Colonic mucosa (tissue), 4 donors: ENCODE measurements at places on chromosomes 6 and 20. TPM values are rescaled to one million over a fixed set of nuclear protein-coding genes. Genes with fewer than 3 reads are reported as not detected.
A peak's percentile ranks its signal among the peaks of the same experiment; 100 is the strongest.

GRCh38 chr6:152117156-152118133 lies 310.0 kb downstream of the ESR1 start:
- no peak for DNase-seq
- no peaks in the 10 kb centered on the region for H3K4me1 ChIP-seq
- H3K27me3 ChIP-seq, result no peaks in the 10 kb centered on the region
- no peak overlapping the region for H3K27ac ChIP-seq
- no peak overlapping the region for H3K4me3 ChIP-seq

GRCh38 chr20:40782043-40782368 lies 93.0 kb upstream of the MAFB start:
- no peak overlapping the region for H3K4me3 ChIP-seq
- H3K27me3 ChIP-seq, result no peaks in the 10 kb centered on the region
- H3K27ac ChIP-seq, result no peak overlapping the region
- H3K36me3 ChIP-seq, result no peaks in the 10 kb centered on the region

DNA sequence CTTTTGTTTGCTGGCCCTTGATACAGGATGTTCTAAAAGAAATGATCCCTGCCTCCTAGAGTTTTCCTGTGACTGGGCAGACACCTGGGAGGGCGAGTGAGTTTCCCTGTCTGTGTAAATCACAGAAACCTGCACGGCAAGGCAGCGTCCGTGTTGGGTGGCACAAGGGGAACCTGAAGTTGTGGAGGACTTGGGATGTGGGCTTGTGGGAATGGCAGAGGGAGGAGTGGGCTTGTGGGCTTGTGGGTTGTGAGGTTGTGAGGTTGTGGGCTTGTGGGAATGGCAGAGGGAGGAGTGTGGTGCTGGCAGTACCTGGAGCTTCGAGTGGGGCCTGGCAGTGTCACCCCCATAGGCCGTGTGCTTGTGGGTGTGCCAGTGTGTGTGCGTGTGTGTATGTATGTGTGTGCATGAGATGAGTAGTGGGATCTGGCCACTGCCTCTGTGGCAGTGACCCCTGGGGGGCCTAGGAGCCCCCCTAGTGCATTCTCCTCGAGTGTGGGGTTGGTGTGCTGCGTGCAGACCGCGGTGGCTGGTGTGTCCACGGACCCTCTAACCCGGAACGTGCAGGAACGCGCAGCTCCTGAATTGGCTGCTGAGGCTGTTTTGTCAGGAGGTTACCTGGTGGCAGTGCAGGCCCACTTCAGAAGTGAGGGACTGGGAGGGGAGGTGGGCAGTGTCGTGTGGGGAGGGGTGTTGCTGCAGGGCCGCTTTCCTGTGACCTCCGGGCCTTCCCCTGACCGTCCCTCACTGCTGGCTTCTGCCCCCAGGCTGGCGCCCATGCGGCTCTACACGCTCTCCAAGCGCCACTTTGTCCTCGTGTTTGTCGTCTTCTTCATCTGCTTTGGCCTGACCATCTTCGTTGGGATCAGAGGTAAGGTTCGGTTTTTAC lies 13.0 kb downstream of the TMEM181 start:
- H3K4me3 ChIP-seq, result no peak overlapping the region
- H3K27ac ChIP-seq, result peak overlapping the region; percentile 77
- no peaks in the 10 kb centered on the region for H3K27me3 ChIP-seq
- no peaks in the 10 kb centered on the region for H3K36me3 ChIP-seq
- peaks cover 5% of the 10 kb centered on the region for H3K4me1 ChIP-seq

Gene BANF2
- not detected for total RNA-seq

GRCh38 chr6:140897804-140898573 lies 1234.7 kb upstream of the GJE1 start:
- no peak overlapping the region for H3K4me3 ChIP-seq
- H3K27ac ChIP-seq, result no peak overlapping the region
- no peaks in the 10 kb centered on the region for H3K4me1 ChIP-seq
- H3K36me3 ChIP-seq, result no peaks in the 10 kb centered on the region
- no peaks in the 10 kb centered on the region for H3K27me3 ChIP-seq

Gene CCND3
- 92.3 TPM for total RNA-seq

DNA sequence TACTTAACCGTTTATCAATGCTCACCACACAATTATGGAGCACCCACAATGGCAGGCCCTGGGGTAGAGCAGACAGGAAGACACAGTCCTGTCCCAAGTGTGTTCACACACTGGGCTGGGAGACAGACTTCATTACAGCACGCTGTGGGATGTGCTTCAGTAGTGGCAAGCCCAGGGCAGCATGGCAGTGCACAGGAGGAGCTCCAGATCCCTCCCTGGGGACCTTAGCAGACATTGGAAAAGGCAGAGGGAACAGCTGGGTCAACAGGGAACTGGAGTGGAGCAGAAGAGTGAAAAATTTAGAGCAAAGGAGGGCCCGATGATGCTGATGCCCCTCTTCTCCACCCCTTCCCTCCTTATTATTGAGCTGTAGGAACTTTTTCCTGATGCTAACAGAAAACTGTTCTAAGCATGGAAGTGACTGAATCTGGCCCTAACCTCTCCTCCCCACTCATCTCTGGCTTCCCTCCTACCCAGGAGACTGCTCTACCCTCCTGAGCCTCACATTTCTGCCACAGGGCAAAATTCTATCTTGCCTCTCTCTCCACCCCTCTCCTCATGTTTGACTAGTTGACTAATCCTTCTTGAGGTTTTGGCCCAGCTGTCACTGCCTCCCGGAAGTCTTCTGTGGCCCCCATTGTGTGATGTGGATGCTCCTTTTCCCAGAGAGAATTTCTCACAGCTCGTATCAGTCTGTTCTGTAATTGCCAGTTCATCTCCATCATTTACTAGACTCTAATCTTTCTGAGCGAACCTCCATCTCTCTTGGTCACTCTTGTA lies 41.3 kb upstream of the NOP56 start:
- no peaks in the 10 kb centered on the region for H3K36me3 ChIP-seq
- H3K27ac ChIP-seq, result no peak overlapping the region
- DNase-seq, result no peak

- no peaks in the 10 kb centered on the region for H3K27me3 ChIP-seq
- DNase-seq, result no peak
- no peaks in the 10 kb centered on the region for H3K4me1 ChIP-seq
- no peak overlapping the region for H3K27ac ChIP-seq
Measured at GRCh38 chr20:1456300-1456699, 10.3 kb downstream of the NSFL1C start.

DNA sequence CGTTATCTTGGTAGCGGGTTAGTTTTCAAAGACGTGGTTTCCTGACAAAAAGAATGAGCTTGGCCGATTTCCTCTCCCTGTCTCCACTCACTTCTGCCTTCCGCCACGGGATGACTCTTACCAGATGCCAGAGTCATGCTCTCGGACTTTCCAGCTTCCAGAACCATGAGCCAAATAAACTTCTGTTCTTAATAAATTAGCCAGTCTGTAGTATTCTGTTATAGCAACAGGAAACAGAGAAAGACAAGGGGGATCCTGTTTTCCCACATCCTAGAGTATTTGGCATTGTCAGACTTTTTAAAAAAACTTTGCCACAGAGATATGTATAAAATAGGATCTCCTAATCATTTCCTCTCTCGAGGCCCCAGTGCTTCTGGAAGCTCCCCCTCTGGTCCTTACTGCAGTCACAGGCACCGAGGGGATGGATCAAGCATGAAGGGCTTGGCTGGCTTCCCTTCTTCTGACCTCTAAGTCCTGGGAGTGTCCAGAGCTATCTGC lies 84.9 kb upstream of the NAA20 start:
- no peak for DNase-seq
- H3K4me3 ChIP-seq, result no peak overlapping the region

Gene SUPT3H
- 3.4 TPM for total RNA-seq

DNA sequence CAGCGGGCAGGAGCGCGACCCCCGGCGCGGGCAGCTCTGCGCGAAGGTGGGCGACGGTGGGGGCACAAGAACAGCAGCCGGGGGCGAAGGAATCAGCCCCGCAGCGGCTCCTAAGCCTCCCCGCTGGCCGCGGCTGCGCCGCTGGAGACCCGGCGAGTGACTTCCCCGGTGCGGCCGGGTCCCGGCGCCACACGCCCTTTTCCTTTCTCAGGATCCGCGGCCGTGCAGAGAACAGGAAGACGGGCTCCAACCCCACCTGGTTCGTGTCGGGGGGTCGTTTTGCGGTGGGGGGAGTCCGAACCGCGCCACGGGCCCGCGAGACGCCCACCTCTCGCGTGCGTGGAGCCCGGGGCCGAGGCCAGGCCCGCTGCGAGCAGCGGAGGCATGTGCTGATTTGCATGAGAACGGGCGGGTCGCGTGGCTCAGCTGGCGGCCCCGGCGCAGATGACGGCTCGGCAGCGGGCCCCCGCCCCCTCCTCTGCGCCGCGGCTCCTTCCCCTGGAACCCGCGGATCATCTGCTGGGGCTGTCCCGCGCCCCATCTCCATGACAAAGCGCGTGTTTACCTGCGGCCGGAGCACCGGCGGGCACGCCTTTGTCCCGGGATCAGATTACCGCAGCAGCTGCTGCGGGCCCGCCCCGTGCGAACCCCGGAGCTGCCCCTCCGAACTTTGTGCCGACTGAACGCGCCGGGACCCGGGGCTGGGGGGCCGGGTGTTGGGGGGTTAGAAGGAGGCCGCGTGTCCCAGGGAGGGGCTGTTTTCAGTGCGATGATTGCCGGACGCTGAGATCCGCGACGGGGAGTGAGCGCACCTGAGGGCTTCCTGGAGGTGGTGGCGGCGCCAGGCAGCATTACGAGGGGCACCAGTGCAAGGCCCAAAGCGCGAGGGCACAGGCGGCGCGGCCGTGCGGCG lies 4.9 kb upstream of the DLL1 start:
- DNase-seq, result no peak
- H3K27ac ChIP-seq, result no peak overlapping the region
- H3K27me3 ChIP-seq, result peaks cover 52% of the 10 kb centered on the region
- no peaks in the 10 kb centered on the region for H3K36me3 ChIP-seq
- H3K4me1 ChIP-seq, result peaks cover 7% of the 10 kb centered on the region

Gene POU5F1
- total RNA-seq, result 7.0 TPM

- no peak overlapping the region for H3K27ac ChIP-seq
- H3K36me3 ChIP-seq, result no peaks in the 10 kb centered on the region
- peaks cover 3% of the 10 kb centered on the region for H3K4me1 ChIP-seq
- H3K4me3 ChIP-seq, result no peak overlapping the region
Measured at GRCh38 chr20:64232794-64233193, 22.8 kb upstream of the PCMTD2 start.

Gene ADGRF5
- total RNA-seq, result 3.3 TPM

GRCh38 chr20:61290721-61291120 lies 38.7 kb downstream of the CDH4 start:
- no peak overlapping the region for H3K4me3 ChIP-seq
- no peak overlapping the region for H3K27ac ChIP-seq
- H3K27me3 ChIP-seq, result no peaks in the 10 kb centered on the region
- no peak for DNase-seq
- no peaks in the 10 kb centered on the region for H3K36me3 ChIP-seq
- H3K4me1 ChIP-seq, result no peaks in the 10 kb centered on the region

DNA sequence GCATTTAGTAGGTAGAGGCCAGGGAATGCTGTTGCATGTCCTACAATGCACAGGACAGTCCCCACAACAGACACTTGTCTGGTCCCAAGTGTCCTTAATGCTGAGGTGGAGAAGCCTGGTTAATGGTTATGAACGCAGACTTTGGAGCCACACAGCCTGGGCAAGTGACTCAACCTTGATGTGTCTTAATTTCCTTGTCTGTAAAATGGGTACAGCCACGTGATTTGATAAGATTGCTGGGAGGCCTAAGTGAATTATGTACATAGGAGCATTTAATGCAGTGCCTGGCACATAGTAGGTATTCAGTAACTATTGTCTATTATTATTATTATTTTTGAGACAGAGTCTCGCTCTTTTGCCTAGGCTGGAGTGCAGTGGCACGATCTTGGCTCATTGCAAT lies 11.4 kb downstream of the KCNG1 start:
- no peak overlapping the region for H3K27ac ChIP-seq
- H3K4me1 ChIP-seq, result no peaks in the 10 kb centered on the region
- H3K27me3 ChIP-seq, result no peaks in the 10 kb centered on the region
- DNase-seq, result no peak
- H3K36me3 ChIP-seq, result no peaks in the 10 kb centered on the region

DNA sequence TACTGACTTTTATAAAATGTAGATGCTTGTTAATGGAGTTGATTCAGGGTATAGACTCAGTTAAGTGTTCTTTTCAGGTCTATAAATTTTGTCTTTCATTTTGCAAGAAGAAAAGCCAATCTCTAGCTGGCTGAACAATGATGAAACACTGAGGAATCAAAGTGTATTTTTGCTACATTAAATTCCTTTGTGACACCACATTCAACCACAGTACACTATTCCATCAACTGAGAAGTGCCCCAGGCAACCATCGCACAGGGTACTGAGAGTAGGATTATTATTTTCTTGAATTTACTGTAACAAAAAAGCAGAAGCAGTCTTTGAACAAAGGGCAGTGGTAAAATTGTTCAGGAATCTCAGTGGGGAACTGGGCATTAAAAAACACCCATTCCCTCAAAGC lies 83.6 kb downstream of the PREP start:
- no peak for DNase-seq
- H3K27me3 ChIP-seq, result no peaks in the 10 kb centered on the region
- no peak overlapping the region for H3K4me3 ChIP-seq
- H3K36me3 ChIP-seq, result no peaks in the 10 kb centered on the region
- H3K4me1 ChIP-seq, result no peaks in the 10 kb centered on the region

DNA sequence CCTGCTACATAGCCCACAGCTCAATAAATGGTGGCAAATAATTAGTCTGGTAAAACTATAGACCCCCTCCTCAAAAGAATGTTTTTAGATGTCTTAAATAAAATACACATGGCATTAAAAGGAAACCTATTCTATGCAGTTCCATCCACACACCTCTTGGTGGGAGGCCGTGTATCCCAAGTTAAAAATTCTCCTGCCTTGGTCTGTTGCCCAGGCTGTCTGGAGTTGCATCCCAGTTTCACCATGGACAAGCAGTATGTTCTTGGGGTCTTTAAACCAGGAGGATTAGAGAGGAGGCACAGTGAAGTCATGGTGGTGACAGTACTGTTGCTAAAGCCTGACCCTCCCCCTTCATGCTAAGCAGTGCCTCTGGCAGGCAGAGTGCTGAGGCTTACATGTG lies 95.5 kb downstream of the SULF2 start:
- H3K4me3 ChIP-seq, result no peak overlapping the region
- no peak for DNase-seq
- H3K36me3 ChIP-seq, result no peaks in the 10 kb centered on the region
- H3K27ac ChIP-seq, result no peak overlapping the region

DNA sequence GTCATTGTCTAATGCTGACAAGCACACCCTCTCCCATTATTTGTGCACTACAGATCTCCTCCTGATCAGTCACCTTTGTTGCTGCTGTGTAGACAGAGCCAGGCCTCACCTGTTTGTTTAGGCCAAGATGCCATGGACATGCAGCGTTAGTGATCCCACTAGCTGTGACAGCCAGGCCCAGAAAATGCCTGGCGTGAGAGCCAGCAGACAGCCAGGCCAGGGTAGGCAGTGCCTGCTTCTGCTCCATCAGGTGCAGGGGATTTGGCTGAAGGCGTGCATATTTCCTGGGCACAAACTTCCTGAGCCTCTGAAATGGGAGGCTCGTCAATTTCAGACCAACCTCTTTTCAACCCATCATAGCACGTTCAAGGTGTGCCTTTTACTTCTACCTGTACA lies 27.3 kb downstream of the MANBAL start:
- DNase-seq, result no peak
- no peaks in the 10 kb centered on the region for H3K27me3 ChIP-seq
- H3K36me3 ChIP-seq, result no peaks in the 10 kb centered on the region
- H3K4me1 ChIP-seq, result peaks cover 3% of the 10 kb centered on the region
- H3K4me3 ChIP-seq, result no peak overlapping the region
- H3K27ac ChIP-seq, result no peak overlapping the region
